AG09319 (cell line): ENCODE measurements at places on chromosomes 6 and 20.
A peak's percentile ranks its signal among the peaks of the same experiment; 100 is the strongest.

DNA sequence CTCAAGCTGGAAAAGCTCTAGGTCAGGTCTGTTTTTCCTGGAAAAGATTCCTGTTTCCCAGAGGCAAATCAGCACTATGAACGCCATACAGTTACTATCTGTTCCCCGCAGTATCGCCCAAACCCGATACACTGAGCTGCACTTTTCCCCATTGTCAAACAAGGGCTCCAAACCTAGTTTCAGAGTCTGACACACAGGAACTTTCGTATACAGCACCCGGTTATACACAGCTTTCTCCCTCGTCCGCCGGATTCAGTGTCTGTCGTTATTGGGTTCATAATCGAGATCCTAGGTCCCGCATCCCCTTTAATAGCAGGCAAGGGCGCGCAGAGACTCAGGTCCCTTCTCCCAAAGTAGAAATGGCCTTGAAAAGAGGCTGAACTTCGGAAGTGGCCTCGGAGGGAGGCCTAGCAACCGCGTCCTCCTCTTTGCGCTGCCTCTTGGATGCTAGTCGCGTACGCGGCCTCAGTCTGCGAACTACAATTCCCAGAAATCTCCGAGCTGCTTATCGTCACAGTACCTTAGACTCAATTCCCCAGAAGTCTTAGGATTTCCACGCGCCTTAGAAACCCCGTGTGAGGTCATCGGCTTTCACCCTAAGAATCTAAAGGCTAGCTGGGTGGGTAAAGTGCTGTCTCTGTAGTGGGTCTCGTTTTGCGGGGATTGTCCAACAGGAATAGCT, 34.2 kb downstream of the ZNF391 start:
- DNase-seq, result no peak

- DNase-seq, result no peak
Measured at GRCh38 chr6:21861942-21862341, 268.4 kb downstream of the SOX4 start.

- DNase-seq, result no peak
Measured at GRCh38 chr6:14799928-14800327, 445.9 kb upstream of the JARID2 start.

DNA sequence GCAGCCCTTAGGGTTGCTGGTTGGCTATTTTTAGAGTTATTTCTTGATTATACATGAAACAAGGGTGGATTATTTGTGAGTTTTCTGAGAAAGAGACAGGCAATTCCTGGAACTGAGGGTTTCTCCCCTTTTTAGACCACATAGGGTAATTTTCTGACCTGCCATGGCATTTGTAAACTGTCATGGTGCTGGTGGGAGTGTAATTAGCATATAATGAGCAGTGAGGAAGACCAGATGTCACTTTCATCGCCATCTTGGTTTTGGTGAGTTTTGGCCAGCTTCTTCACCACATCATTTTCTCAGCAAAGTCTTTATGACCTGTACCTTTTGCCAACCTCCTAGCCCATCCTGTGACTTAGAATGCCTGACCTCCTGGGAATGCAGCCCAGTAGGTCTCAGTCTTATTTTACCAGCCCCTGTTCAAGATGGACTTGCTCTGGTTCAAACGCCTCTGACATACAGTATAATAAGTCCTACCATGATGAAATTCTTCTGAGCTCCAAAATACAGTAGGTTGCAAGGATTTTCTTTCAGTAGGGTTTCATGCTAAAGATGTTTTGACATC, 117.1 kb downstream of the ISM1 start:
- DNase-seq, result no peak

DNA sequence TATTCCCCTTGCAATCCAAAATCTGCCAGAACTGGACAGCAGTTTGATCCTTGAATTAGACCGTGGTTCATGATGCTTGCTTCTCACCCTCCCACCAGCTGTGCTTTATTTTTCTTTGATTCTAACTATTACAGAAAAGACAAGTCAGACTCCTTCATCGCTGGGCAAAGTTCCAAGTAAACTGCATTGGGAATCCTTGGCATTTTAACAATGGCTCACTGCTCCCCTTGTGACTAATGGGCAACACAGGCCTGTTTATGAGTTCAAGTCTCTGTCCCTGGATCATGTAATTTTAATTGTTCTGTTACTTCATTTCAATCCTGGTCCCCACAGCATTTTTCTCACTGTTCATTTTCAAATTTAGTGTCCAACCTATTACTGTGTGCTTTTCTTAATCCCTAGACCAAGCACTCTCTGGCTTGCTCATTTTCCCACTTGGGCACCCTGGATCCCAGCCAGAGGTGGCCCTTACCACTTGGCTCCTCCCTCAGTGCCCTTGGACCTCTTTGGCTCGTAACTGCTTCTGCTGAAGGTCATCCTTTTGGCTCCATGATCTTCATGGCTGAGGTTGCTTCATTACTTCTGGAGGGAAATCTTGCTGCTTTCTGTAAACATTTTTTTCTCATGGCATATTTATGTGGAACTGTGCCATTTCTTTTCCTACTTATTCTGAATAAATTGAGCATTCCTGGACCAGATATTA, 32.8 kb downstream of the PSMB9 start:
- no peak for DNase-seq

DNA sequence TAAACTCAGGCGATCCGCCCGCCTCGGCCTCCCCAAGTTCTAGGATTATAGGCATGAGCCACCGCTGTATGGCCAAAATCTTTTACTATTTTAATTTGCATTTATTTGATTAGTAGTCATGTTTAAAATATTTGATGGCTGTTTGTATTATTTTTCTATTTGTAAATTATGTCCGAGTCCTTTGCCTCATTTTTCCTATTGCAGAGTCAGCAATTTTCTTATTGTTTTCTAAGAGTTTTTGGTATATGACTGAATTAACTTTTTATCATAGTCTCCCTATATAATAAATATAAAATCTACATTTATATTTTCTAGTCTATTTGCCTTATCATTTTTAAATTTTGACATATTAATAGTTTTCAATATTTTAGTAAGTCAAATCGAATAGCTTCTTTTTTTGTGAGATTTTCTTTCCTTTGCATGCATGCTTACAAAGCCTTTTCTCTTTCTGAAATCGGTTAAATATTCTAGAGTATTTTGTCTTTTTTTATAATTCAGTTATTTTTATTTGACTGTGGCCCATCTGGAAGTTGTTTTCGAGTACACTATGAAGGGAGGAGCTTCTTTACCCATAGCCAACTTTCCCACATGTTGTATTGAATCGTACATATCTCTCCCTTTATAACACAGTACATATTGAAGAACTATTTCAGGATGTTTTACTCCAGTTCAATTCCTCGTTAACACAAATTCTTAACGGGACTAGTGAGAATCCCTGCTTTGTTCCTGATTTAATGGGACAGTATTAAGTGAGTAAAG, 34.5 kb upstream of the RPS6KA2 start:
- DNase-seq, result no peak

DNA sequence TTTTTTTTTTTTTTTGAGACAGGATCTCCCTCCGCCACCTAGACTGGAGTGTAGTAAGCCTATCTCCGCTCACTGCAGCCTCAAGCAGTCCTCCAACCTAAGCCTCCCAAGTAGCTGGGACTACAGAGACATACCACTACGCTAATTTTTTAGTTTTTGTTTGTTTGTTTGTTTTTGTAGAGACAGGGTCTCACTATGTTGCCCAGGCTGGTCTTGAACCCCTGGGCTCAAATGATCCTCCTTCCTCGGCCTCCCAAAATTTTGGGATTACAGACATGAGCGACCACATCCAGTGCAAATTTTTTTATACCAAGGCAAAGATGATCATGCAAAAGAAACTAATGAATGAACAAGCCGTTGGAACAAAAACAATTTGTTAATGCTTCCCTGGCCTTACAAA, 5.3 kb downstream of the FUCA2 start:
- no peak for DNase-seq

- DNase-seq, result no peak
Measured at GRCh38 chr6:10578723-10579122, 57.6 kb downstream of the GCNT2 start.

GRCh38 chr6:31114541-31114878, at the start of gene PSORS1C1:
Gene PSORS1C1, plus strand, starts transcription at chr6:31114800. Its CDS starts 14,833 bp downstream, at chr6:31129633.
- DNase-seq, result peak; percentile 87

DNA sequence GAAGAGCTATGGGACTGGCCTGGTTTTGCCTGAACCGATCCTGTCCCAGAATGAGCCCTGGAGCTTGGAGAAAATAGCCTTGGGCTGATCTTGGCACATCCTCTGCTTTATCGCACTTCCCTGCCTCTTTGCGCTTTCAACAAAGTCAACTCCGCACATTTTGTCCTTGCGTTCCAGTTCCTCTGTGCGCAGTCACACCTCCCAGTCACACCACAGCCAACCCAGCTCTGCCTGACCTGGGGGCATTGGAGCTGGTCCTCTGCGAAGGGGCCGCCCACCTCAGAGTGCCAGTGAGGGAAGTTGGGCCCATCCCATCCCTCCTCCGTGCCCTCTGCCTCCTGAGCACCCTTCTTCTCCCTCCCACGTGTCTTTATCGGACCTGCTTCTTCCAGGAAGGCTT, 16.9 kb upstream of the UQCC2 start:
- DNase-seq, result no peak

- no peak for DNase-seq
Measured at GRCh38 chr20:17759449-17759848, 59.7 kb downstream of the BANF2 start.

DNA sequence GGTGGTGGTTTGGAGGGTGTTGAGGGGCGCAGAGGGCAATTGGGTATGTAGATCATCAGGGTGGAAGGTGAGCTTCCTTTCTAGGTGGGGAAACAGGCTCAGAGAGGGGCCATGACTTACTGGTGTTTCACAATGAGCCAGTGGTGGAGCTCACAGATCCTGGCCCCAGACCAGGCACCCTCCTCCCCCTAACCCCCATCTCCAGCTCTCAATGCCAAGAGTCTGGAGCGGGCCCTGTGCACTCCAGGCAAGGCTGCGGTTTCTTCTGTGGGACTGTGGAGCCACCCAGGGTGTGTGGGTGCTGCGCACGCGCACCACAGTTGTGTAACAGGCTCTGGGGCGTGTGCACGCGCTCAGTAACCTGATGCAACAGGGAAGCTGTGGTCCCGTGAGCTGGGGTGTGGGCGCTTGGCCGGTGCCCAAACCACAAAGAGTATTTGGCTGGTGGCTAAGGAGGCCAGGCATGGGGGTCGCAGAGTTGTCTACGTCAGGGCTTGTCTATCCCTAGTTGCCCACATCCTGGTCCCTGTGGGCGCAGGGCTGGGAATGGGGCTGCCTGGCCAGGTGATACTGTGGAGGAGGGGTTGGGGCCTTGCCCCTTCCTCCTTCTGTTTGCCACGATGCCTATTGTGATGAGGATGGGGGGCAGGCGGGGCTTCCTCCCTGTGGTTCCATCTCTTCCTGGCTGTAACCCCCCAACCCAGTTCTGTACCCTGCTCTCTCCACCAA, 37.5 kb upstream of the MRPS18A start:
- peak; percentile 89 for DNase-seq

- DNase-seq, result no peak
Measured at GRCh38 chr6:154234019-154234772, 122.4 kb downstream of the IPCEF1 start.

DNA sequence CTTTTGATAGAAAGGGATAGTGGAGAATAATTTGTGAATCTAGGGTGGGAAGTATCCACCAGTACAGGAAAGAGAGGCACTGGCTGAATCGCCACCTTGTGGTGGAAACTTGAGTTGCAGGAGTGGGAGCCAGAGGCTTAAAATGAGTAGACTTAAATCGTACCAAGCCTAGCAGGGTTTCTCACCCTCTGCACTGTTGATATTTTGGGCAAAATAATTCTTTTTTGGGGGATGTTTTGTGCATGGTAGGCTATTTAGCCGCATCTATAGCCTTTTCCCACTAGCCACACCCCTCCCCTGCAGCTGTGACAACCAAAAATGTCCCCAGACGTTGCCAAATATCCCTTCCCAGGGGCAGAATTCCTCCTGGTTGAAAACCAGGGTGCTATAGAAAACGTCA, 119.1 kb downstream of the DHX35 start:
- DNase-seq, result peak; percentile 49

GRCh38 chr20:46312075-46312944, 4.0 kb upstream of the CDH22 start:
- DNase-seq, result no peak

GRCh38 chr20:17966432-17967310, 1.9 kb downstream of the SNX5 start:
- no peak for DNase-seq

- no peak for DNase-seq
Measured at GRCh38 chr6:82086944-82087343, 160.6 kb downstream of the IBTK start.

- peak; percentile 59 for DNase-seq
Measured at GRCh38 chr6:137823826-137824555, 43.1 kb upstream of the TNFAIP3 start.
